ENCODE measurements at places on chromosomes 5 and 9.

DNA sequence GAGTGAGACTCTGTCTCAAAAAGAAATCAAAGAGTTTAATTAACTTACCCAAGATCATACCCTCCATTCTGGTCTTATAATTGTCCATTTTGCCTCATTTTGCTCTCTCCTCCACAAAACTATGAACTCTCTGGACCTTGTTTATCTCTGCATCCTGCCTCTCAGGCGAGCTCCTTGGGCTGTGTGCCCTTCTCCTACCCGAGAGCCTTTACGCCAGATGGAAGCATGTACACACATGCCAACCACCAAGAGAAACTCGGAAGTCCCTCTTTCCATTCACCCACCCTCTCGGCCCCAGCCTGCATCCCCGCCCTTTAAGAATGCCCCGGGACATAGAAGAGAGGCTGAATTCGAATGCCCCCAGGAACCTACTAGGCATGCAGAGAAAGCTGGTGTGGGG lies 25.9 kb downstream of the CPLX2 start:
- no peak for DNase-seq

DNA sequence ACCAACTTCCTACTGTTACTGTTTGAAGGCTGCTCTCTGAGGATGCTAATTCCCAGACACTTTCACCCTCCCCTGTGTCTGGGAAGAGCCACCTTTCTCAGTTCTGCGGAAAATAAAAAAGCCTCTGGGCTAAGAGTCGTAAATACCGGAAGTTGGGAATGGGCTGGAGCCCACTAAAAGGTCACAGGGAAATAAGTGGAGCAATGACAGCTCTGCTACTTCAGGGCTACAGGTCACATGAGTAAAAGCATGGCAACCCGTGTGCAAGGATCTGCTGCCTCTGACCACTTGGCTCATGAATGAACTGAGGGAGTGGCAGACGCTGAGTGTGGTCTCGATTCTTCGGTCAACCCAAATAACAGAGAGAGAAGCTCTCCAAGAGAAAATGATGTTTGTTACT lies 25.8 kb upstream of the ATP6V1G1 start:
- DNase-seq, result no peak

- peak; percentile 66 for DNase-seq
Measured at GRCh38 chr9:14027116-14027800, 286.7 kb downstream of the NFIB start.

DNA sequence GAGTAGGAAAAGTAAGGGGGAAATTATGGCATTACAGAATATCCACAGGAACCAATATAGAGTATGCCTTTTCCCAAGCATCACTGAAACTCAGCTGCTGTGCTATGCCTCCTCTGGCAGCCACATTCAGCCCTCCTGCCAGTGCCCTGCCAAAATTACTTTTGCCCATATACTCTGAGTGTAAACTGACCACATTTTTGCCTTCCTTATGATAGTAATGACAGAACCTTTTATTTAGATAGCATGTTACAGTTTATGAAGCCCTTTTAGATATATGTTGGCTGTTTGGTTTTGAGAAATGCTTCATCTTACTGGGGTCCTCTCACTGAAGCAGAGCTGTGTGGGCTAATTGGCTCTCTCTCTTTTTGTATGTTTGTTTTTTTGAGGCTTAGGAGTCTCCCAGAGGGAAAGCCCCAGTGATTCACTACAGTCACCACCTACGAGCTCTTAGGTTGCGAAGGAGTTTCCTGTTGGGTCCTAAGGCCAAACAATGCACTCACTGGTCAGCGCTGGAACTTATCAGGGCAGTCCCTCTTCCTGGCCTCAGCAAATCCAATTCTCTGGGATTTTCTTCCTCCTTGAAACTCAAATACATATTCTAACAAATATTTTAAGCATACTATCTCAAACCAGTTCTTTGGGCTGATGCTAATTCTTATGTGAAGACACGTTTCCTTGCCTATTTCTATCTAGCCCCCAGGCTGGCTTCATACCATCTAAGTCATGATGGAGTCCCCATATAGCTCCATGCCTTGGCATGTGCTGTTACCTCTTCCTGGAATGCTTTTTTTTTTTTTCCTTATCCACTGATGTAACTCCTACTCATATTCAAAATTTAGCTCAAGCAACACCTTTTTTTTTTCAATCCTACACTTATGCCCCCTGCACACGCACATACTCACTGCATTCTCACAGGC lies 3.7 kb downstream of the PHF24 start:
- peak; percentile 88 for DNase-seq

DNA sequence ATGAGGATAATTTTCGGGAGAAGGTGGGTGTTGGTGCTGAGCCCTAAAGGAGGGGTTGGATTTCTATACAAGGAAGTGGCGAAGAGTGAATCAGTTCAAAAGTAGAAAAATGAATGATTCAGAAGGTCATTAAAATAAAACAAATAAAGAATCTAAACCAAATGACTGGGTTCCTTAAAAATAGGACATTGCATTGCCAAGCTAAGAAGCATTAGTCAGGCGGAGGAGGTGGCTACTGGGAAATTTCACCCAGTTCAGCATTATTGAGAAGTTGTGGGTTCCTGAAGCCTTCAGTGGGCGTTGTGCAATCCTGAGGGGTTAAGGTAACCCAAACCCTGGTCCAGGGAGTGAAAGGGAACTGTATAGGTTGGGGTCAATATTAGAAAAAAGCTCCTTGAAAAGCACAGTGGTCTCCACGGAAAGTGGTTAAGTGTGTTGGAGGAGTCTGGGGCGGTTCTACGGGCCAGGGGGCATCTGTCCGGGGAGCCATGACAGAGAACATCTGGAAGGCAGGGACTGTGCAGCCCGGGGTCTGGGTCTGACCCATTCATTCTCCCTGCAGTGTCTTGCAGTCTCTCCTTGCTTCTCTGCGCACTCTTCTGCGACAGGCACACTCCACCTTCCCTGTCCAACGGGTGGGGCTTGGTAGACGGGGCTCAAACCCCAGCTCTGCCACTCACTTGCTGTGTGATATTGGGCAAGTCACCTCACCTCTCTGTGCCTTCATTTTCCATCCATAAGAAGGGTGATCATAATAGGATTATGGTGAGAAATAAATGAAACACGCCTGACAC lies 27.6 kb upstream of the DUSP1 start:
- DNase-seq, result peak; percentile 96

DNA sequence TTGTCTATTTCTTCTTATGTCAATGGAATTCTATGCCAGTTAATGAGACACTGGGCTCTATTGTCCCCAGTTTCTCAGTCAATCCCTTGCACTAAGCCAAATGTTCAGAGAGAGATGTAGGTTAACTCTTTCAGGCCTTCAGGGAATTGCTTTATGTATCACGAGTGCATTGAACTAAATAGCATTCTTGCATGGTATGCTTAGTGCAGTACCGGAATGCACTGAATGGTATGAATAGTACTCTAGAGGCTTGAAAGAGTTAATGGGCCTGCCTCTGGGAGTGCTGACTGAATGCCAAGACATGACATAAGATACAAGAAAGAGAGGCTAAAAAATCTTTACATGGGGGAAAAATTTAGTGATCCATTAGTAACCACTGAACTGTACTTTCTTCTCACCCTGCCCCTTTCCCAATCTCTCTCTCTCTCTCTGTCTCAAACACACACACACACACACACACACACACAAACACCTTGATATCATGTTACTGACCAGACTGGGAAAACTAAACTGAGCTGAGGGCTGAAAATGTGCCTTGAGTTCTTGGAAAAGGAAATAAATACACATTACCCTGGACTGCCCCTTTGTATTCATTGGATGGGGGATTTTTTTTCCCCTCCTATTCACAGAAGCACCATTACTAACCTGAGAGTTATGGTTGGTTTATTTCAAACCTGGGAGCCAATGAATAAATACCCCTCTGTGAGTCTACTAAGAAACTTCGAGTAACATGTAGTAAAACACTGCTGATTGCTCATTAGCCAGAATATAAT lies 35.4 kb upstream of the TMC1 start:
- DNase-seq, result peak; percentile 73

DNA sequence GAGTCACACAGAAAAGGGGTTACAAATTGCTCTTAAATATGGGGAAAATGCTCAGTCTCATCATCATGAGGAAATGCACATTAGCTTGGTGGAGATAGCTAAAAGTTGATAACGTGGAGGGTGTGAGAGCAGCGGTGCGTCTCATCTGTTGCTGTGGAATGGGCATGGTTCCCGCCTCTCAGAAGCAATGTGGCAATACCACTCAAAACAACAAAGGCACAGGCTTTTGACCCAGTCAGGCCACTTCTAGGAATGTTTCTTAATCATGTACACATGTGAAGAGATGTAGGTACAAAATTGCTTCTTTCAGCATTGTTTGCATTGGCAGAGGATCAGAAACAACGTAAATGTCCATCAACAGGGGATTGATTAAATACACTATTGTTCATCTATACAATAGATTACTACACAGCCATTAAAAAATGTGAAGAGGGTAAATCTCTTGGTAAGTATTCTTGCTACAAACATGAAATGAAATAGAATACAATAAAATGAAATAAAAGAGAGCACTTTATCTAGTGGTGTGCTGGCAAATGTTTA lies 212.6 kb upstream of the MSX2 start:
- no peak for DNase-seq

GRCh38 chr5:89232139-89232603 lies 349.2 kb upstream of the MEF2C start:
- DNase-seq, result no peak

DNA sequence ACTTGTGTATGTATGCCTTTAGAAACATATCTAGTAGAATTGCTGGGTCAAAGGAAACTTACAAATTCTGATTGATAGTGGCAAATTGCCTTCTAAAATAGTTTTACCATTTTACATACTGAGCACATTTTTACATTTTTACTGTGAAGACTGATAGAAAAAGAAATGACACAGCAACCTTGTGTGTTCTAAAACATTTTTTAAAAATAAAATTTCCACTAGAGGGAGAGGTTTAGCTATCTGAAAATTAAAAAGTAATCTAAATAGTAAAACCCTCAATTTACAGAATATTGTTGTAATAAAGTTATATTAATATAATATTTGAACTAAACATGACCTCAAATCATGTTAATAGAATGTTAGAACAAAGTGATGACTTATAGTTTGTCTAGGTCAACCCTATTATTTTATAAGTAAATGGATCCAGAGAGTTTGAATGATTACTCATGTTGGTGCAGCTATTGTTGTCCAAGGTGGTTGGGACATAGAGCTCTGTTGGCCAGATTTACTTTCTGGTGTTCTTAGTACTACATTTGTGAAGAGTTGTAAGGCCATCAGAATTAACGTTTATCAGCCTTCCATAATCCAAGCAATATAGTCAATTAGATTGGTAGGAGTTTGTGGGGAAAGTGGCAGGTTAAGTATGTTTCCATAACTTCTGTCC lies 17.2 kb downstream of the CENPP start:
- peak; percentile 54 for DNase-seq

GRCh38 chr5:96901384-96901783 lies 25.1 kb downstream of the ERAP2 start:
- DNase-seq, result no peak

- DNase-seq, result no peak
Measured at GRCh38 chr5:174087783-174088182, 42.3 kb downstream of the NSG2 start.
